ENCODE measurements at places on chromosomes 1 and 21. TPM values are rescaled to one million over a fixed set of nuclear protein-coding genes. Genes with fewer than 3 reads are reported as not detected.

WDR64 gene
- total RNA-seq, result not detected

OR10Z1 gene
- total RNA-seq, result not detected

FAM163A gene
- not detected for total RNA-seq

SV2A gene
- total RNA-seq, result 8.5 TPM

CELA3A gene
- total RNA-seq, result not detected

SLFNL1 gene
- total RNA-seq, result 0.14 TPM

CFAP74 gene
- total RNA-seq, result 0.25 TPM
